ENCODE measurements at places on chromosomes 4 and X. TPM values are rescaled to one million over a fixed set of nuclear protein-coding genes. Genes with fewer than 3 reads are reported as not detected.

ZBTB49 gene
- 2.5 TPM for polyA plus RNA-seq

GRCh38 chr4:98528882-98529281 is 129.5 kb downstream of the TSPAN5 start:
- H3K27me3 ChIP-seq, result no peaks in the 10 kb centered on the region
- no peak overlapping the region for H3K4me3 ChIP-seq
- no peak overlapping the region for H3K27ac ChIP-seq
- H3K36me3 ChIP-seq, result no peaks in the 10 kb centered on the region

- DNase-seq, result no peak
- no peak overlapping the region for H3K4me3 ChIP-seq
- no peak overlapping the region for H3K27ac ChIP-seq
- no peaks in the 10 kb centered on the region for H3K4me1 ChIP-seq
Observed at GRCh38 chr4:155929833-155930232, 23.8 kb downstream of the CTSO start.

SEC24B gene
- polyA plus RNA-seq, result 14.6 TPM

DNA sequence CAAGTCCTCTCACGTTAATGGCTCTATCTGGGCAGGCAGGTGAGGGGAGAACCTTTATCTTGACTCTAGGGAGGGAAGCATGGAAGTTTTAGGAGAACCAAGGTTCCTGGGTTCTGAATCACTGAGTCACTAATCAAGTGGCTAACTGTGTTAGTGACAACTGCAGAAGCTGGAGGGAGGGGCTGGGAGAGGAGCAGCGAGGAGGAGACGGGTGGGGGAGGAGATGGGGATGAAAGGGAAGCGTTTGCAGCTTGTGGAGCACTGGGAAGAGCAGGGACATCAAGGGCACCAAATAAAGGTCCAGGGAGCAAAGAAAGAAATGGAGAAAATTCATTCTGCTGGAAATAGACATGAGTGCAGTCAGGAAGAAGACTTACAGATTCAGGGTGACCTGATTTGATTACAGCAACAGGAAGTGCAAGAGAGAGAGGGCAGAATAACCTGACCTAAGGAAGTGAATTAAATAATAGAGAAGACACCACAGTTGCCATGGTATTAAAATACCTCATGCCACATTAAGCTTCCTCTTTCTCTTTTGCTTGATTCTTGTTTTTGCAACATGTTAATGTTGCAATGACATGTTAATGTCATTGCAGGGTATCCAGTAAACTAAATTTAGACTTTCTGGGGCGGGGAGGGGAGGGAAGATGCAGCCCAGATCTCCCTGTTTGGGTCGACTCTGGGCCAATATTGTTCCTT is 4.5 kb upstream of the SETD7 start:
- H3K27me3 ChIP-seq, result no peaks in the 10 kb centered on the region
- H3K4me3 ChIP-seq, result no peak overlapping the region
- H3K4me1 ChIP-seq, result peaks cover 10% of the 10 kb centered on the region

CTAG2 gene
- polyA plus RNA-seq, result not detected

NOA1 gene
- polyA plus RNA-seq, result 16.8 TPM

- H3K27ac ChIP-seq, result peak overlapping the region; percentile 75
- H3K4me3 ChIP-seq, result peak overlapping the region; percentile 17
- DNase-seq, result peak; percentile 84
- H3K27me3 ChIP-seq, result no peaks in the 10 kb centered on the region
- no peaks in the 10 kb centered on the region for H3K36me3 ChIP-seq
Observed at GRCh38 chr4:184747034-184747830, 13.3 kb upstream of the CENPU start.

DNA sequence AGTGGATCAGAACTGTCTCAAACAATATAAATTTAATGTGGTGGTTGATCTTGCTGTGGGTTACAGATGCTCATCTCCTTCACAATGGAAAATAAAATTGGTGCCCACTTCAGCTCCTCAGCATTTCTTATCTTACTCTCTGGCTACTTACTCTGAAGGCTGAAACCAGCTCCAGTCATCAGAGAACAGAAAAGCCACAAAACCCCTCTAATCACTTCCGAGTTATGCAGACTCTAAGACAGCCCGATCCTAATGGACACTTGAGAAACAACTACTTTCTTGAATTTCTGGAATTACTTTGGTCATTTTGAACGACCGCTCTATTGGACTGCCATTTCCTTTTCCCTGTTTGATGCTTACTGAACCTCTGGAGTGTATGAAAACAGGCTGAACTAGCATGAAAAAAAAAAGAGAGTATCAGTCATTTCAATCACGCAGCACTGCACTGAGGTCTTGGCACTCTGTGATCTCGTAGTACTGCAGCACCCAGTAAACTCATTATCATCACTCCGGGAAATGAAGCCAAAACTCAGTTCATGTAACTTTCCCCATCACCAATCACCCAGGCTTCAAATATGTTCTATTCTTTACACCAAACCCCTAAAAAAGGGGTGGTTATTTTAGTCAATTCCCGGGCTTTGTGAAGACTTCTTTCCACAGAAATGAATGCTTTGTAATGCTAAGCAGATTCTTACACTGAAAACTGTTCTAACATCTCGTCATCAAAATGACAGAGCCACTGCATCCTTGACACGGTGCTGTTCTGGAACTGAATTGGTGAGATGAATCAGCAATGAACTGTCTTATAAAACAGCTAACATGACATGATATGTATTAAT is 54.5 kb downstream of the TSPAN5 start:
- H3K4me3 ChIP-seq, result no peak overlapping the region
- no peaks in the 10 kb centered on the region for H3K4me1 ChIP-seq
- no peaks in the 10 kb centered on the region for H3K36me3 ChIP-seq
- H3K27ac ChIP-seq, result no peak overlapping the region
- no peaks in the 10 kb centered on the region for H3K27me3 ChIP-seq

GRCh38 chrX:39958850-39959249 is 138.9 kb downstream of the BCOR start:
- no peak for DNase-seq
- H3K27ac ChIP-seq, result no peak overlapping the region
- no peaks in the 10 kb centered on the region for H3K27me3 ChIP-seq
- no peaks in the 10 kb centered on the region for H3K36me3 ChIP-seq
- H3K4me1 ChIP-seq, result no peaks in the 10 kb centered on the region

GRCh38 chr4:76740866-76741662 is 156.9 kb downstream of the SOWAHB start:
- H3K4me1 ChIP-seq, result no peaks in the 10 kb centered on the region
- H3K36me3 ChIP-seq, result no peaks in the 10 kb centered on the region
- DNase-seq, result no peak
- no peak overlapping the region for H3K4me3 ChIP-seq

MSX1 gene
- polyA plus RNA-seq, result 1.1 TPM

DNA sequence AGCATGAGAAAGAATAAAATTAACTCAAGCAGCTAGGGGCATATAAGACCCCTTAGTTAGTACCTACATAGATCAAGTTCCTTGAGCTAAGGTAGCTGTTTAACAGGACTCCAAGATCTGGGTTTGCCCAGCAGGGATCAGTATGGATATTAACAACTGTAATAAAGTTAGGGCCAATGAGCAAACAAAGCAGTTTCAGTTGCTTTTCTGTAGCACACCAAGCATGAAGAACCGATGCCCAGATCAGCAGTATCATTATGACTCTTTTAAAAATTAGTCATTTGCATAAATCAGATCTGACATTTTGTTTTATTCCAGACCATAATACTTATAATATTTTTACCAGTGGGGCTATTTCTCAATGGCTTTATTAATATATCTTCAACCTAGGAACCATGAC is 80.9 kb downstream of the C4orf33 start:
- H3K4me1 ChIP-seq, result no peaks in the 10 kb centered on the region
- no peaks in the 10 kb centered on the region for H3K36me3 ChIP-seq
- H3K27me3 ChIP-seq, result no peaks in the 10 kb centered on the region
- H3K27ac ChIP-seq, result no peak overlapping the region

- no peak for DNase-seq
- no peaks in the 10 kb centered on the region for H3K4me1 ChIP-seq
- no peak overlapping the region for H3K27ac ChIP-seq
Observed at GRCh38 chr4:40046311-40046980, 10.2 kb upstream of the N4BP2 start.

GPAT3 gene
- polyA plus RNA-seq, result 42.0 TPM

AFAP1 gene
- 1.6 TPM for polyA plus RNA-seq

GRCh38 chr4:102832667-102833066 is 5.3 kb upstream of the UBE2D3 start:
- H3K36me3 ChIP-seq, result no peaks in the 10 kb centered on the region
- no peak overlapping the region for H3K27ac ChIP-seq
- H3K4me1 ChIP-seq, result peaks cover 22% of the 10 kb centered on the region
- no peak overlapping the region for H3K4me3 ChIP-seq

DNA sequence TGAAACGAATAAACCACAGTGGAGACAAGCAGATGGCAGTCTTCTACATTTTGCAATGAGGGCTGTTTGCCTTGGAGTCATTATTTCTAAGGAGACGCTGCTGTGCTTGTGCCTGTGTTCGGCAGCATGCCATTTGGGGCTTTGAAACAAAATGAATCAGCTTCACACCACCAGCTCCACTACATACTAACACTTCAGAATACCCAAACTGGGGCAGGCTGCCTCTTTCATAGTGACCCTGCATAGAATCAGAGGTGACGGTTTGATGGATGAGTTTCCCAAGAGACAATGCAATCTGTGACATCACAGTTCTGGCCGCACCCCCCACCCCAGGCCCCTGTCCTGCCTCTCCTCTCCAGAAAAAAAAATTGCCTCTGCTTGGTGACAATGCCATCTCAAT is 57.1 kb upstream of the MID1 start:
- H3K36me3 ChIP-seq, result no peaks in the 10 kb centered on the region
- H3K27ac ChIP-seq, result no peak overlapping the region
- no peak overlapping the region for H3K4me3 ChIP-seq

DNA sequence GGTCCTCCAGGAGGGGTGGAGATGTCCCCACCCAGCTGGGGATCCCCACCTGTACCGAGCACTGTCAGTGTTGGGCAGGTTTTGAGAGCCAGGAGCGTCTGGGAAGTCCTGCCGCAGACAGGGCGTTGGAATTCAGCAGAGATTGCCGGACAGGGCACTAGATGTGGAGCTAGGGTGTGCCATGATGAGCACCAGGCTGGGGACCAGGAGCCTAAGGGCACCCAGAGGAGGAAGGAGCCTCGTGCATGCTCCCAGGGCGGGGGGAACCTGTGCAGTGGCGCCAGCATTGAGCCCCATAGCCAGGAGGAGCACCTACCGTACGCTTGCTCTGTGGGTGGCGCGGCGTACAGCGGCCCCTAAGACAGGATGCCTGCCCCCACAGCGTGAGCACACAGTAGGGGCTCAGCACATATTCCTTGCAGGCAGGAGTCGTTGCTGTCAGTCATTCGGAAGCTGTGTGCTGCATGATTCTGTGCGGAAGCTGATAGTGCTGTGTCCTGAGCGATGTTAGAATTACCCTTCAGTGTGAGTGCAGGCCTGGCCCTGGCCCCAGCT is 18.8 kb upstream of the TADA2B start:
- peak; percentile 25 for DNase-seq
- no peak overlapping the region for H3K4me3 ChIP-seq
- no peaks in the 10 kb centered on the region for H3K27me3 ChIP-seq

CPLX1 gene
- polyA plus RNA-seq, result 0.66 TPM

SPIN3 gene
- 2.5 TPM for polyA plus RNA-seq

DNA sequence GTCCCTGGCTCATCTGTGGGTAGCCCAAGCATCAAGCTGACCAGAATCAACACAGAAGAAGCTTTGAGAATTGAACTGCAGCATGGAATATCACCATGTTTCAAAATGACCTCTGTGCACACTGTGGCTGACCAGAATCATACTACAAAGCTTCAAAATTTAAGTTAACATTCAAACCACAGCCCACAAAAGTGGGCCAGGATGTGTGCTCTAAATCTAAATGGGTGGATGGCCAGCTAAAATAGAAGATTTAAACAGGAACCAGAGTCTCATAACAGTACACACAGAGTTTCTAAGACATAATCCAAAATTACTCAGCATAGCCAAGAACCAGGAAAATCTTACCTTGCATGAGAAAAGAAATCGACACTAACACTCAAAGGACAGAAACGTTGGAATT is 46.1 kb downstream of the KLF3 start:
- H3K4me3 ChIP-seq, result no peak overlapping the region
- no peaks in the 10 kb centered on the region for H3K36me3 ChIP-seq
- H3K4me1 ChIP-seq, result no peaks in the 10 kb centered on the region
- DNase-seq, result no peak

DNA sequence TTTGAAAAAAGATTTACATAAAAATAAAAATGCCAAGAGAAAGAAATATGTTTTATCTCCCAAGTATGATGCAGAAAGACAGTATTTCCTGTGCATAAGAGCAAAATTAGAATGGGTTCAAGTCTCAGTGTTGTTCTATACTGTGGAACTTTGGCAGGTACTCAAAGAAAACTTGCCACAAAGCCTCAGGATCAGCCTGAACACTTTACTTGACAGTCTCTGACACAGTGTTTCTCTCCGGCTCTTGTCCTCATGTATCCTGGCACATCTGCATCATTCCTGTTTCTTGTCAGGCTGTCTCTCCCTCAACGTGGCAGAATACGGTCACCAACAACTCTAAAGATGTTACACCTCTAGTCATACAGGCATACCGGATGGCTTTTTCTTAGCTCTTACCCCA is 273.7 kb downstream of the ARHGAP24 start:
- no peaks in the 10 kb centered on the region for H3K27me3 ChIP-seq
- H3K4me3 ChIP-seq, result no peak overlapping the region
- H3K36me3 ChIP-seq, result no peaks in the 10 kb centered on the region
- no peaks in the 10 kb centered on the region for H3K4me1 ChIP-seq

GRCh38 chr4:72546456-72546855 is 22.6 kb downstream of the ADAMTS3 start:
- no peak for DNase-seq
- no peak overlapping the region for H3K4me3 ChIP-seq
- H3K4me1 ChIP-seq, result no peaks in the 10 kb centered on the region
